Kasumi-1 (cell line): ENCODE measurements at places on chromosomes 5 and 9.
A peak's percentile ranks its signal among the peaks of the same experiment; 100 is the strongest.

DNA sequence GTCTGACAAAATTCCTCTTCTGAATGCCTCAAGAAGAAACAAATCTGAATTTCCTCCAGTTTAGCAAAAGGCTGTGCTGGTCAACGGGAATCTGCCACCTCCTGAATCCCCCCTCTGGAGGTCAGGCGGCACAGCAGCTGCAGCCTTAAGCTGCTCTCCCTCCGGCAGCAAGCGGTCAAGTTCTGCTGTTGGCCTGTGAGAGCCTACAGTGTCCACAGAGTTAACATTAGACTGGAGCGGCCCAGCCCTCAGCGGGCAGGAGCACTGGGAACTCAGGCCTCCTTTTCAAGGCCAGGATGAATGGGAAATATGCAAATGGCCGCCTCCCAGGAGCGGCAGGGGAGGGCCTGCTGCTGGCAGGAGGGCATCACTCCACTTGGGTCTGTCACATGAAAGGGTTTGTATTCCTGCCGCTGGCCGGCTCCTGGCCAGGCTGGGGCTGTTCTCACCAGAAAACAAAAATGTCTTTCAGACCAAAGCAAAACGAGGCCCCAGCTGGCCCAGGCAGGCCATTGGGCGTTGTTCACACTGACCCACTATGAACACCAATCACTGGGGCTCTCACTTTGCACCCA lies 8.2 kb downstream of the ACSL6 start:
- DNase-seq, result no peak

DNA sequence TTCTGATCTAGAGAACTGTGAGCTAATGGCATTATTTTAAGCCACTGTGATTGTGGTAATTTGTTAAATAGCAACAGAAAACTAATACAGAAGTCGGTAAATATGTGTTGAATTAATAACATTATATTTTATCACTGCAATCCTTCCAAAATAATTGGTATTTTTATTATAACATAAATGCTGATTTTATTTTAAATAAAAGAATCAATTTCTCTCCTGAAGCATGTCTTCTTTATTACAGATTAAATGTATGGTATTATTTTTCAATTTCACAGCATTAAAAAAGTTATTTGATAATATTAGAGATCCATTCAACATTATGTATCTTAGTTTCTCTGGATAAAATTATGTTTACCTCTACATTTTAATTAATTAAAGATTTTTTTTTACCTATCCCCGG lies 165.5 kb upstream of the EDIL3 start:
- DNase-seq, result no peak

DNA sequence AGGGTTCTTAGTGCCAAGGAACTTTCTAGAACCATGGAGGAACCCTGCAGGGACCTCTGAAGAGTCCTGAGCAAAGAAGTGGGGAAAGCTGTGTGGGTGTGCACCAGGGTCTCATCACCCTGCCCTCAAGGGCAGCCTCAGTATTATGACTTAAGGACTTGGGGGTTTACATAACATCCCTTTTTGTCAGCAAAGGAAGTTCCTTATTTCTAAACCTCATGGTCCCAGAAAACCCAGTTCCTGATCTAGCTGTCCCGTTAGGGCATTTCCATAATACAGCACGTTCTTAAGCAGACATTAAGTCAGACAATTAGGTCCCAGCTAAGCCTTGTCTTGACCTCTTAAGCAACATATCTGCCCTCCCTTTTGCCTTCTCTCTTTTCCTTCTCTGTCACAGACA lies 57.3 kb downstream of the DAPK1 start:
- DNase-seq, result peak; percentile 73

GRCh38 chr9:3698531-3698930 lies 172.7 kb upstream of the RFX3 start:
- DNase-seq, result no peak

DNA sequence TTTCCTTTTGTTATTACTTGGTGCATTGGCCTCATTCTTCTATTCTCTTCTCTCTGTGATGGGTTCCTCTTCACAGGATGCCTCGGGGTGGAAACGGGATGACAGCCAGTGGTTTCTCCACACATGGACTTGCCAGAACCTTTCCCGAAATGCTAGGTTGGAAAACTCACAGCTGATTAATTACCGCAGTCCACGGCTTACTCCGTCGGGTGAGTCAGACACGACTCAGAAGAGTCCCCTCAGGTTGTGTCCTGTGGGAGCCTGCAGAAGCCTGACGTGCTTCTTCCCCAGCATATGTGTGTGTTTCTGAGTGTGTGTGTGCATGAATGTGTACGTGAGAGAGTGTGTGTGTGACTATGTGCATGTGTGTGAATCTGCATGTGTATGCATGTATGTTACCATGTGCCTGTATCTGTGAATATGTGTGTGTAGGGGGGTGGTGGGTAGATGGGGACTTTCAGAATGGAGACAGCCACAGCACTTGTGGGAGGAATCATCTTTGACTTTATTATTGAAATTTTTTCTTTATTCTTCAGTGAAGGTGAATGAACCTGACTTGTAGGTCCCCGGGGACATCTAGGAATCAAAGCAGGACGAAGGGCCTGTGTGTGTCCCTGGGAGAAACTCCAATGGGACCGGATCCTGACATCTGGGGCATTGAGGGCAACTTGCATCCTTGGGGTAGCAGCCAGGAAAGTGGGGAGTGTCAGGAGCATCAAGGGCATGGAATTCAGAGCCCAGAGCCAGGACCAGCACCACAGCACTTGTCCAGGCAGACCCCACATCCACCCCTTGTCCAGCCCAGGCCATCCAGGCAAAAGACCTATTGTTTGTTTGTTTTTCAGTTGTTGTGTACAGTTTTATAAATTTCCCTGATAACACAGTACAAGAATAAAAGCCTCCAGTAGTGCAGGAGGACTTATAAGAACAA lies 21.9 kb upstream of the MED10 start:
- DNase-seq, result no peak
